ENCODE measurements at places on chromosomes 16 and 17.

DNA sequence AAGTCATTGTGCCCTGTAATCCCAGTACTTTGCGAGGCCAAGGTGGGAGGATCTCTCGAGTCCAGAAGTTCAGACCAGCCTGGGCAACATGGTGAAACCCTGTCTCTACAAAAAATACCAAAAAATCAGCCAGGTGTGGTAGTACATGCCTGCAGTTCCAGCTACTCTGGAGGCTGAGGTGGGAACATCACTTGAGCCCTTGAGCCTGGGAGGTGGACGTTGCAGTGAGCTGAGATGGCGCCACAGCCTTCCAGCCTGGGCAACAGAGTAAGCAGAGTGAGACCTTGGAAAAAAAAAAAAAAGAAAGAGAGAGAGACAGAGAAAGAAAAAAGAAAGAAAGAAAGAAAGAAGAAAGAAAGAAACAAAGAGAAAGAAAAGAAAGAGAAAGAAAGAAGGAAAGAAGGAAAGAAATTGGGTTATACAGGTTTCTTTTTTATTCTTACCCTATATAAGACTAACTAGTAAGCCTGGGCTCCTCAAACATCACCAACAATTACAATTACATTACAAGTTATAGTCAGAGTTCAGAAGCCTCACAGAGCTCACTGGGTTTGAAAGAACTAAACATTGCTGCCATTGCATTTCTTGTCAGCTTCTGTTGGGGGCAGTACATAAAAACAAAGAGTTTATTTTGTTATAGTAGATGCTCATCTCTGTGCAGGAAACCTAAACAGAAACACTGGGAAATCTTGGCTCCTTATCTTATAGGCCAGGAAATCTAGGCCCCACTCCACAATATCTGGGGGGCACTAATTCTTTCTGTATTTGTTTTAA, 6.7 kb upstream of the ABCA9 start:
- DNase-seq, result no peak

- no peak for DNase-seq
These were observed 65.8 kb downstream of the RMI2 start for GRCh38 chr16:11411059-11411550.

GRCh38 chr17:34081269-34081668, 173.8 kb upstream of the CCL2 start:
- no peak for DNase-seq

DNA sequence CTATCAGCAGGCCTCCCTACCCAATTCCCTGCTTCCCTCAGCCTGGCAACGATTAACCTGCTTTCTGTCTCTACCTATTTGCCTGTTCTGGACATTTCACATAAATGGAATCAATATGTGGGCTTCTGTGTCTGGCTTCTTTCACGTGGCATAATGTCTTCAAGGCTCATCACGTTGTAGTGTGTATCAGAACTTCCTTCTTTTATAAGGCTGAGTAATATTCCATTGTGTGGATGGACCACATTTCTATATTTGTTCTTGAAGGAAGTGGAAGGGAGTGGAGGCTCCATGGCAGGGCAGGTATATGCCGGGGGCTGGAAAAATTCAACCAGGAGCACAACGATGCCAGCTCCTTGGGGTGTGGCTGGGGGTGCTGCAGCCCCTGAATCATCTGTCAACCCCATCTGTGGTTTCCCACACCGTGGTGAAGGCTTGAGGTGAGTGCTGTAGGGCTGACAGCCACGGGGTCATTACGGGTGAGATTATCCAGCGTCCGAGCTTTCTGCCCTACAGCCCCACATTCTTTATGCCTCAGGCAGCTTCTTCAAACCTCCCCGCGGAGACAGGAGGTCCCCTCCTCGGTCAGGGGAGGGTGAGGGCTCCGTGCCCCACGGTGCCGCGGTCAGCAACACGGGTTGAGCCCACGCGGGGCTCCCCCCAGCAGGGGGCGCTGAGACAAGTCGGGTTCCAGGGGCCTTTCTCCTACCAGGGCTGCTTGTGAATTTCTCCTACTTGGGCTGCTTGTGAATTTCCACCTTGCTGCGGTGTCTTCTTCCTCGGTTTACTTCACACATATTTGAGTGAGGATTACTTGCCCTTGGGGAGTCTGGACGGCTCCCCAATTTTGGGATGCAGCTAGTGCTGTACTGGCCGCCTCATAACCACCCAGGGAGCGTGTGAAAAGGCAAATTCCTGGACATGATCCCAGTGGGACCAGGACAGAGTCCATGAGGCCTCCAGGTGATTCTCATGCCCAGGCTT, 18.3 kb upstream of the WFIKKN2 start:
- DNase-seq, result no peak

DNA sequence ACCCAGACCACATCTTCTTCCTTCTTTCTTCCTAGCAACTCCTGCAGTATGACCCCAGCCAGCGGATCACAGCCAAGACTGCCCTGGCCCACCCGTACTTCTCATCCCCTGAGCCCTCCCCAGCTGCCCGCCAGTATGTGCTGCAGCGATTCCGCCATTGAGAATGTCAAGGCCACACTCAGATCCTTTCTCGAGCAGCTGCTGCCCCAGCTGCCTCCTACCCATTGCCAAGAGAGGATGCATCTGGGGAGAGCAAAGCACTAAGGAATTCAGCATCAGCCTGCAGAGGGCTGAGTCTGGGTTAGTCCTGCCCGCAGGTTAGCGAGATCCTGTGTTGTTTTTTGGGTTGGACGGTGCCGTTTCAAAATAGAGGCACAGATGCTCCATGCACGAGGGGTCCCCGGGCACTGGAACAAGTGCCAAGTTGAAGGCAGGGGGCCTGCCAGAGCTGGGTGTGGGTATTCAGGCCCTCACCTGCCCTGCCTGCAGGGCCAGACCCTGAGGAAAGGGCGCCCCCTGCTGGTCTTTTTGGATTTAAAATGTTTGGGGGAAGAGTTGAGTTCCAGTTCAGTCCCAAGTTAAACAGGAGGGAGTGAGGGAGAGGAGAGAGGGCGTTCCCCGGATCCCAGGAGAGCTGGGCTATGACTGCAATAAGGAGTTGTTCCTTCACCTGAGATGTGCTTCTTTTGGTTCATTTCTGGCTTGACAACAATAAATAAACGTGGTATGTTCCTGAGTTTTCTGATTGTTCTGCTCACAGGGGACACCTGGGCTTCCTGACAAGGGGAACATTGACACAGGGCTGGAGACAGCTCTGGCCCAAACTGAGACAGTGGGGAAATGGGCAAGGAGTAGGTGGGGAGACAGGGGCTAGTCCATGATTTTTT, 4.9 kb downstream of the CDK3 start:
- DNase-seq, result peak; percentile 59

DNA sequence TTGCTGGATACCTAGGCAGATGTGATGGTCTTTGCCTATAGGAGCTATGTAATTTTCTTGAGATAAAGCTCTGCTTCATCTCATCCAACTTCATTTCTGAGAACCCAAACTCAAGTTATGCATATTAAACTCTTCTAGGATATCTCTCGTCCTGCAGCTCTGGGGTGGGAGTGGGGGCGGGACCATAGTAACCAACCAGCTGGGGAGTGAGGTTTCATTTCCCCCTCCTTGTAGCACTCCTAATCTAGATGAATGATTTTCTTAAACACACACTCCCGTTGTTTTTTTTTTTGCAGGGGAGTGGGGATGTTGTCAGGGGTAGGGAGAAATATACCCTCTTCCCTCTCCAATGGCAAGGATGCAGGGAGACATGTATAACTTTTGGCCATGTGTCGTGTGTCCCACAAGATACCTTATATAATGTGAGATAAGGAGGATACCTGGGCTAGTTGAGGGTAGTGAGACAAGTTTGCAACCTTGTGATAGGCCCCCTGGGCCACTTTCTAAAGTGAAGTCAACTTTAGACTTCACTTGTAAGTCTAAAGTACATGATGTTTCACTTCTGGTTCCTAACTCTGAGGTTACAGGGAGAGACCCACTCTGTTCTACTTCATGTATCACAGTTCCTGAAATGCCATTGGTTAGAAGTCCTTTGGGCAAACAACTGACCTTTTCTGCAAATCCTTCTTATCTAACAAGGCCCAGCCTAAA, 10.5 kb upstream of the HEATR6 start:
- no peak for DNase-seq

GRCh38 chr17:77802811-77803220, 155.7 kb upstream of the TNRC6C start:
- DNase-seq, result no peak

GRCh38 chr16:85733155-85733838, 17.6 kb downstream of the C16orf74 start:
- no peak for DNase-seq

DNA sequence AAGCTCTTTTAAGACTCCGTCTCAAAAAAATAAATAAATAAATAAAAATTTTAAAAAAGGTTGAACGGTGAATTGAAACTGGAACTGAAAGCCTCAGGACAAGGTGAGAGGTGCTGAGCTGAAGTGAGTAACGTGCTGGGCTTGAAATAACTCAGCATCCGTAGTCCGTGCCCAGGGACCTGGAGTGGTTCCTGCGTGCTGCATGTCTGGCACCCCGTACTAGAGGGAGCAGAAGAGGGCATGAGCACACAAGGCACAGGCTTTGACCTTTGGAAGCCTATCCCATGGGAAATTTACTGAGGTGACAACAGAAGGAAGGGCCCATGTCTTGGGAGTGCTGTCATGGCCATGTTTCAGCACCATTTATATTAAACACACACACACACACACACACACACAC, 4.5 kb upstream of the MEIOB start:
- no peak for DNase-seq

- DNase-seq, result peak; percentile 3
These were observed 1.1 kb downstream of the FHOD1 start for GRCh38 chr16:67246081-67246755.

DNA sequence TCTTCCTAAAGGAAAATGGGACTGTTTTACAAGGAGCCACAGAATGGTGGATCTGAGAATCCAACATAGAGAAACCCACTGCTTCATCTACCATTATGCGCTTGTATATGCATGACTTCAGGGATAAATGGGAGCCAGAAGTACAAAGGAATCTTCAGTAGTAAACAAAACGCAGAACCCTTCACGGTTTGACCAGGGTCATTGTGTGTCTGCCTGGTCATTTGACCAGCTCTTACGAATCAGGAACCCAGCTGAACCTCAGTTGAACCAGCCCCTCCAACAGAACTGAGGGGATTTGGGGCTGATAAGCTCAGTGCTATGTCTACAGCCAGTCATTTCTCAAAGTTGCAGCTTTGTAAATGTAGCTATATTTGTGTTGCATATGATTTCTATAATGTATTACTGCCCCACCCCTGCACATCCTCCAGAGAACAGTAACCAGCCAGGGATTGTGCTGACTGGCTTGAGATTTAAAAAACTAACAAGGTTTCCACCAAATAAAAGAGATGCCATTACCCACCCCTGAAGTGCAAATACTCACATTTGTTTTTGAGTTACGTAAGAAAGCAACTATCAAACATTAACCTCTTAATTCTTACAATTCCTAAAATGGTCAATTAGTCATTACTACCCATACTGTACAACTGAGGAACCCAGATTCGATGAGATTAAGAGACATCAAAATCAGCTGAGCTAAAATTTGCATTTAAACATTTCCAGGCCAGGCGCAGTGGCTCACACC, 6.3 kb downstream of the CMTM4 start:
- no peak for DNase-seq

GRCh38 chr17:55728833-55729232, 6.2 kb upstream of the TMEM100 start:
- no peak for DNase-seq

DNA sequence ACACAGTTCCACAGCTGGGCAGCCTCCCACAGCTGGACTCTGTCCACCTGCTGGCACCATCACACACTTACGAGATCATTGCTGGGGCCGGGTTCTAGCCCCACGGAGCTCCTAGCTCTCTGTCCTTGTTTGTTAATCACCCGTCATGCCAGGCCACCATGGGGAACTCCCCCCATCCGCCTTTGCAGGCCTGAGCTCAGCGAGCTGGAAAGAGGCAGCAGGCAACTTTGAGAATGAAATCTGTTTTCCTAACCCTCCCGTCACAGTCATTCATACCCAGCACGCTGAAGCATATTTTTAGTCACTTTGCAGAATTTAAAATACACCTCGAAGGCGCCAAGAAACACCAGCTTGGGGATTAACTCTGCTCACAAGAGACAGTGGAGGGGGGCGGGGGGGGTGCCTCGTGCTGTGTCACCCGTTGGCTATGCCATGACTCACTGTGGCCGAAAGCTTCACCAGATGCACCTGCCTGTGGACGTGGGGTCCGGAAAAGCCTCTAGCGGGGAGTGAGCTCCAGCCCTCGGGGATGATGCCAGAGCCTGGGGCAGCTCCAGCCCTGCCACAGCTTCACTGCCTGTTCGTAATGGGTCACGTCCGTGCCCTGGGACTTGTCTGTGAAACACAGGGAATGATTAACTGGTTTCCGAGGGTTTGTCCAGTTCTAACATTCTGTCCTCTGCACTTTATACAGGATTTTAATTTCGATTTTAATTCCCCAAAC, 1.4 kb upstream of the SPNS2 start:
- no peak for DNase-seq

DNA sequence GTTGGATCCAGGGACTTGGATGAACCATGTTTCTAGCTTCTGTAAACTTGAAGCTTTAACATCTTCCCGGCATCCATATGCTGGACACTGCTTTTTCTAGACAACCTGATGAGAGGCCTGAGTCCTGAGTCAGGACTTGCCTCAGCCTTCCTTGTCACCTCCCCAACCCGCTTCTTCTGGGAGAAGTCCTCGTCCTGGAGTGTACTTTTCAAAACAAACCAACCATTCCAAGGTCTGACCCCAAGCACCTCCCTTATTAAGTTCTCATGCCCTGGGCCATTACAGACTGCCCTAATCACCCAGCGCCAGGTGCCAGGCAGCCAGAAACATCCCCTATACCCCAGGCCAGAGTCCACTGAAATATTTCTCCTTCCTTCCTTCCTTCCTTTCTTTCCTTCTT, 59.4 kb downstream of the CLEC19A start:
- DNase-seq, result no peak

DNA sequence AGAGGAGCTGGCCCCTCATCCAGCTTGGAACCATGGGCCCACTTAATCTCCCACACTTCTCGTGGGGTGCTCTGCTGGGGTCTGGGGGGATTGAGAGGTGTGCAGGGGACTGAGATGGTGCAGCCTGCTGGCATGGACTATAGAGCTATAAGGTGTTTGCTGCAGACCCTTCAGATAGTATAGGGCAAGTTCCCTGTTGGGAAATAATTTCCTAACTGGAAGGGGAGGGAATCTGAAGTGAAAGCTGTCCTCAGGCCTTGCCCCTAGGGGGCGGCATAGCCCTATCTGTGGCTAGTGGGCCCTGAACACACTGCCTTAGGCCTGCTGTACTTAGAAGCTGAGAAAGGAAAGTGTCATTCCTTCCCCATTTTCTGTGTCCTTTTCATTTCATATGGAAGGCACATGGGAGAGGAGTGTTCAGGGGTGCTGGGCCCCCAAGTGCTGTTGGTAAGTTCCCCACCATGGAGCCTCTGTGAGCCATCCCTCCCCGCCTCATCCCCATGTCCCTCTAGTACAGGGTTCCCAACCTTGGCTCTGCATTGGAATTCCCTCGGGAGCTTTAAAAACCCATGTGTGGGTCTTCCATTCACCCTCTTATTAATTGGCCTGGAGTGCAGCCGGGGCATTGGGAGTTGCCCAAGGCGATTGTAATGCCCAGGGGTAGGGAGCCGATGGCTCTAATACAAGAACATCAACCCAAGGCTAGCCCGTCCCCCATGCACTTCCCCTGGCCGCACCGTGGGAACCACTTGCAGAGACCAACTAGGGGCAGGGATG, 19.7 kb downstream of the GOSR2 start:
- DNase-seq, result no peak
